ENCODE measurements at places on chromosomes 11 and 22. TPM values are rescaled to one million over a fixed set of nuclear protein-coding genes. Genes with fewer than 3 reads are reported as not detected.

The SHANK2 gene
- 5.9 TPM for total RNA-seq

GRCh38 chr11:38553148-38553547 is 1955.1 kb upstream of the RAG2 start:
- peak; percentile 64 for DNase-seq

GRCh38 chr11:18314784-18315523 is 7.0 kb downstream of the HPS5 start:
- no peak for DNase-seq

DNA sequence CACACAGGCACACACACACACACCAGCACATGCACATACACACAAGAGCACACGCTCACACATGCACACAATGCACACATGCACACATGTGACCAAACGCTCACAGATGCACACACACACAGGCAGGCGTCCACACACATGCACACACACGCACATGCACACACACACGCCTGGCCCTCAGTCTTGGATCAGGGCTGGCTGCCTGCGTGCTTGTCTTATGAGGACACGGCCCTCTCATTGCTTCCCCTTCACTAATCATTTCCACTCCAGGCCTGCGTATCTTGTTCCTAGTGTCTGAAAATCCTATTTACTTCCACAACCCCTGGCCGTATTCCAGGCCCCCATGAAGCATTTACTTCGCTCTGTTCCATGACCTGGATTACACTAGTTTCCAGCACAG is 740.5 kb downstream of the BRD1 start:
- peak; percentile 81 for DNase-seq

DNA sequence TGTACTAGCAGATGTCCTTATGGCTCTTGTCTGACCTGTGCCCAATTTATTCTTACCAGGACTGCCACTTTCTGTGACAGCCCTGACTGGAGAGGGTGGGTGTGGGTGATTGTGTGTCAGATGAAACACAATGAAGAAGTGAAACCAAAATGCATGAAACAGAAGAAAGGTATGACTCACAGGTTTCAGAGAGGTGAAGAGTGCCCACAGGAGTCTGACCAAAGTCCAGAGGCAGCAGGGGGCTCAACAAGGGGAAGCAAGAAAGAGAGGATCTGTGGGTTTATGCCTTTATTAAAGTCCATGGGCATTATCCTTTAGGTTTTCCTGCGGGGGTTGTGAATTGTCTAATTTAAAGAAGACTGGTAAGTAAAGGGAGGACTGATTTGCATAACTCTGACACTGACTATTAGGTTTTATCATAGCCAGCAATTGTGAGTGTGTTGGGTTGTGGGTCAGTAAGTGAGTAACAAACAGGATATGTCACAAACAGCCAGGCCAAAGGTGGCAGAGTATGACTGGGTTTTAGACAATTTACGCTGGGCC is 3.9 kb upstream of the OR4C6 start:
- no peak for DNase-seq

DNA sequence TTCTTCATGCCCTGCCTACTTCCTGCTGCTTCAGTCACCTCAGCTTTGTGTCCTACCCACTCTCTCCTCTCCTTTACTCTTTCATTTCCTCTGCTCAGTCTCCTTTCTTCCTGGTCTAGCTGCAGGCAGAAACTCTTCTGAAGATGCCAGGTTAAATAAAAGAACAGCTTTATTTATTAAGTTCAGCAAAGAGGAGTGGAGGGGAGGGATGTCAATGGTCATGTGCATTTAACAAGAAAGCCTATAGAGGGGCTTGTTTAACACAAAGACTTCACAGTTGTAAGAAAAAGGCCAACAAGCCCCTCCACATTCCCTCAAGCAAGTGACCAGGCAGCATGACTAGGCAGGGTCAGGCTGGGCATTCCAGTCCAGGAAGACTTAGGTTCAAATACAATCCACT is 609.2 kb downstream of the INSC start:
- no peak for DNase-seq

The MYOD1 gene
- total RNA-seq: 31.8 TPM

The ANGPTL5 gene
- not detected for total RNA-seq

DNA sequence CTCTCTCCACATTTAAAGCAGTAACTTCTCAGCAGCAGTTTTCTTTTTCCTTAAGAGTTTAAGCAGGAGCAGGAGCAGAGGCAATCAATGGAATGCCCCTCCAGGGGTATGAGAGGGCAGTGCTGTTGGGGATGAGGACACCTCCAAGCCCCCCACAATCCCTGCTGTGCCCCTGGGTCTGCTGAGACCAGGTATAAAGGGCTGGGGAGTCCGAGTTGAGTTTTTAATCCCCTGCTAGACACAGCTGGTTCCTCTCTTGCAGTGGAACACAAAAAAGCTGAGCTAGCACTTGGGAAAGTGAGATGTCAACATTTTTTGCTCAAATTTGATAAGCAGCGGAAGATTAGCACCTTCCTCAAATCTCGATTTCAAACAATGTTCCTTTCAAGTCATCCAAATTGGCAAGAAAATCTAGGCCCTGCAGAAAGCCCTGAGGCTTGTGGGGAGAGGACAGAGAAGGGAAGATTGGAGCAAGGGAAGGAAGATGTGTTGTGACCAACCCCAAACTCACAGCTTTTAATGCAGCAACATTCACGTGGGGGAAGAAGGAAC is 581.9 kb downstream of the SOX6 start:
- no peak for DNase-seq

- DNase-seq: no peak
Measured at GRCh38 chr11:62153087-62153395, 29.2 kb downstream of the INCENP start.

- DNase-seq: no peak
Measured at GRCh38 chr11:57191311-57192219, 9.8 kb downstream of the LRRC55 start.

The MGAT3 gene
- total RNA-seq: 2.9 TPM

The GATD1 gene
- 17.4 TPM for total RNA-seq
